ENCODE measurements at places on chromosomes 6 and 20.

DNA sequence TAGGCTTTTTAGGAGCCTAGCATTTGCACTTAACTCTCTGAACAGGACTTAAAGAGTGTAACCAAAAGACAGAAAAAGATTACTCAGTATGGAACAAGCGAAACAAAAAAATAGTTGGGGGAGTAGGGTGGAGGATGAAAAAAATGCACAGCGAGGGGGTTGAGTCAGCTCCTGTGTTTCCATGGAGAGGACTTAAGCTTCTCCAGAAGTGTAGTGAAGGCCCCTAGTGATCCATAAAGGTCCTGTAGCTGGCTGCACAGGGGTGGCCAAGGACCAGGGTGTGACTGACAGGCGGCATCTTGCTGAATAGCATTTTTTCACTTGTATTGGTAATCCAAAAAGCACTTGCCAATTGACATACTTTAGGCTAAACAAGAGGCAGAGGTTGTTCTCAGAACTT is 533.9 kb downstream of the RFPL4B start:
- DNase-seq: no peak

GRCh38 chr6:108777536-108777935 is 70.7 kb upstream of the ARMC2 start:
- DNase-seq: no peak

GRCh38 chr6:132604635-132605152 is 15.2 kb upstream of the TAAR5 start:
- no peak for DNase-seq

DNA sequence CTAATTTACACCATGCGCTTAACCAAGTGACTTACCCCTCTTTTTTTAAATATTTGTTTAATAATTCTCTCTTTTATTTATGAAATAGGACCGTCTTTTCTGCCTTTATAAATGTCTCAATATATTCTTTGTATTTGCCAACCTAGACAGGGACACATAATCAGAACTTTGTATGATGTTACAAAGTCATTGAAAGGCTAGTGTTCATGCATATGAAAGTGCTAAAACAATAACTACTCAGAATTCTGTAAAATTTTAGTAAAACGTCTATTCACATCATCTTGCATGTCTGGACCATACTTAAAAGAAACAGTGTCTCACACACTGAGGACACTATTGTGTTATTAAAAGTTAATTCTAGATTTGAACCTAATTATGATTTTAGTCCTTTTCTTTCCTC is 41.1 kb upstream of the HBS1L start:
- DNase-seq: no peak

- no peak for DNase-seq
Measured at GRCh38 chr20:1833728-1834726, 61.2 kb upstream of the SIRPA start.

DNA sequence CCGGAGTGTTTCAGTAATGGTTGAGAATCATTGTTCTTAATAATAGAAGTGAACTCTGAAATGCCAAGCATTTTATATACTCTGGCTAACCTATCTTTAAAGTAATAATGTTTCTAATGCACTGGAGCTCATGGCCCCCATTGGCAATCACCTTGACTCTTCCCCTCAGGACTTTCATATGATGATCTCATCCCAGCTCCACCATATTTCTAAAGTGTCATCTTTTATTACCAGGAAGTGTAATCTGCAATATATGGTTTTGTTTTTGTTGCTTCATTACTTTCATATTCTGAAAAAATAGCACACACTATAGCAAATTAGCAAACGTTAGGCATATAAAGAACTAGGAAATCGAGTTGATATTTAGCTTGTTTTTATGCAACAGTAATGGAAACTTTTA is 60.3 kb downstream of the TULP4 start:
- DNase-seq: no peak

GRCh38 chr20:17558154-17558940 is 11.5 kb upstream of the DSTN start:
- DNase-seq: no peak

DNA sequence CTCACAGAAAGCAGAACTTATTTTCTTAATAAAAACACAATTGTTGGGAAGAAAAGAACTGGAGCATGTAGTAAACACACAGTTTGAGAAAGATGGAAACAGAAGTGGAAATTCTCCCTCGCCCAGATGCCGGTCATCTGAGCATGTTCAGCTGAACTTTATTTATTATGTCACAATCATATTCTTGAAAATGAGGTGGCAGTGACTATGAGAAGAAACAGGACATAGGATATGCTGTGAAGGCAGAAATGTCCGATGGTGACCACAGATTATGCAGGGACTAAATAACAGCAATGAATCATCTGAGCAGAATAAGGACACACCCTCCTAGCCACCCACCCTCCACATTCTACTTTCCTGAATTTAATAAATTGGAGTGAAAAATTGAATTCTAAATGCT is 425.3 kb upstream of the NOX3 start:
- no peak for DNase-seq

DNA sequence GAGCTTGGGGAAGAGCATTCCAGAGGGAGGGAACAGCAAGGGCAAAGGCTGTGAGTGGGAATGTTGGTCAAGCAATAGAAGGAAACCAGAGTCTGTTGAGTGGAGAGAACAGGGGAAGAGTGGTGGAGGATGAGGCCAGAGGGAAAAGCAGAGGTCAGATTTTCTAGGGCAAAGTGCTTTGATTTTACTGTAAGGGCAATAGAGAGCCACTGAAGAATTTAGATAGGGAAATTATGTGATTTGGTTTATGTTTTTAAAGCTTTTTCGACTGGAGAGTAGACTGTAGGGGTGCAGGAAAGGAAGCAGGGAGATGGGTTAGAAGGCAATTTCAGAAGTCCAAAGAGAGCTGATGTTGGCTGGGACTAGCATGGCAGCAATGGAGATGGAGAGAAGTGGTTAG is 4.4 kb downstream of the L3MBTL1 start:
- no peak for DNase-seq

DNA sequence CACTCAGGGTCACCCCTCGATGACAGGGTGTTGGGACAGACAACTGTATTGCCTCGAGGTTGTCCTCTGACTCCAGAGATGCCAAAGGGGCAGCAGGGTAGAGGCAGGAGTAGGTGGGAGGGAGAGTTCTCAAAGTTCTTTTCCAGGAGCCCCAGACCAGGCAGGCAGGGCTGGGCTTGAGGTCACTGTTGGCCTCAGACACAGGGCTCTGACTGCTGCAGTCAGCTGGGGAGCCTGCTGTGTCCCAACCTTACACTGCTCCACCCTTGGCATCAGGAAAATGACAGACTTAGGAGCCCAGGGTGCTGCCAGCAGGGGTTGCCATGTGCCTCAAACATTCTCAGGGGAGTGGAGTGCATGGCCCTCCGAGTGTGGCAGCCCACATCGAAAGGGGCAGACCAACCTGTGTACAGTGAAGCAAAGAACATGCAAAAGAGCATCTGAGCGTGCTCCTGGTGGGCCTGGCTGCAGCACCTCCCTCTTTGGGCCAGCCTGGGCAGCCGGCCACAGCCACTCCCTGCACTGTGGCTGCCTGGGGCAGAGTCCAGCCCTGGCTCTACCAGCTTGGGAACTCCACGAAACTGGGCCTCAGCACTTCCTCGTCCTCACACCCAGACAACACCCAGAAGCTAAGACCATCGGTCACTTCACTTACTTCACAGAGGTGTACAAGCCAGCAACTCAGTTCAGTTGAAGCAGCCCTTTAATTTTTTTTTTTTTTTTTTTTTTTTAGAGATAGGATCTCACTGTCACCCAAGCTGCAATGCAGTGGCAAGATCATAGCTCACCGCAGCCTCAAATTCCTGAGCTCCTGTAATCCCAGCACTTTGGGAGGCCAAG is 24.0 kb downstream of the C6orf132 start:
- DNase-seq: no peak

GRCh38 chr20:44008806-44009678 is 94.4 kb downstream of the TOX2 start:
- DNase-seq: no peak

- no peak for DNase-seq
Measured at GRCh38 chr20:8583566-8584043, 451.5 kb downstream of the PLCB1 start.

DNA sequence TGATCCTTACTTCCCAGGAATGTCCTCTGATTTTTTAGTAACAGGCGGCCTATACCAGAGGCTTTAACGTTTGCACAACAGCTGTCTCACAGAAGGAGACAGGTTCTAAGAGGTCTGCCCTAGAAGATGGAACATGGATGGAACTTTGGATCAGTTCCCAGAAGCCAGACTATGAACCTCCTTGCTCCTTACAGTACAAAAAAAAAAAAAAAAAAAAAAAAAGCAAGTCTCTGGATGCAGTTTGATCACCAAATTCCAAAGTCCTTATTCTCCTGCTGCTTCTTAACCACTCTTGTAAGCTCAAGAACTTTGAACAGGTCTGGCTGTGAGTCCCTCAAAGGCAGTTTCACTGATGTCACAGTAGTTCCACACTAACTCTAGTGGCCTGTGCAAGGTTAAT is 2.0 kb upstream of the TRMT11 start:
- no peak for DNase-seq

- no peak for DNase-seq
Measured at GRCh38 chr6:2794171-2794730, 29.1 kb downstream of the WRNIP1 start.

- DNase-seq: no peak
Measured at GRCh38 chr20:32648761-32649650, 24.7 kb downstream of the C20orf203 start.

DNA sequence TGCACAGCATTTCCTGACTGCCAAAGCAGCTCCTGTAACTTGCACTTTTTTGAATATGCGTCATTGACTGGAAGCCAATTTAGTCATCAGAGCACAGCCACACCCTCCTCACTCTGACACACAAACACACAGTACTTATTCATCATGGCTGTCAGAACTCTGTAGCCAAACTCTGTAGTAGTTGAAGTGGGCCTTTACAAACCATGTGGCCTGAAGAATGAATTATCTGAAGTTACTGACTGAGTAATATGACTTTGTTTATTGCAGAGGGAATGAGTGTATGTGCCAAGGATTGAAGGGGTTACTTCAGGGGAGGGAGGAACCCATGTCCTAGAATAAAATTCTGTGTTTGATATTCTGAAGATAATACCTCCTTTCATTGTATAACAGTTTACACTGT is 102.7 kb downstream of the FIG4 start:
- no peak for DNase-seq

- no peak for DNase-seq
Measured at GRCh38 chr6:96823743-96824142, 13.5 kb downstream of the GPR63 start.

GRCh38 chr20:52799130-52799529 is 173.0 kb upstream of the TSHZ2 start:
- no peak for DNase-seq

DNA sequence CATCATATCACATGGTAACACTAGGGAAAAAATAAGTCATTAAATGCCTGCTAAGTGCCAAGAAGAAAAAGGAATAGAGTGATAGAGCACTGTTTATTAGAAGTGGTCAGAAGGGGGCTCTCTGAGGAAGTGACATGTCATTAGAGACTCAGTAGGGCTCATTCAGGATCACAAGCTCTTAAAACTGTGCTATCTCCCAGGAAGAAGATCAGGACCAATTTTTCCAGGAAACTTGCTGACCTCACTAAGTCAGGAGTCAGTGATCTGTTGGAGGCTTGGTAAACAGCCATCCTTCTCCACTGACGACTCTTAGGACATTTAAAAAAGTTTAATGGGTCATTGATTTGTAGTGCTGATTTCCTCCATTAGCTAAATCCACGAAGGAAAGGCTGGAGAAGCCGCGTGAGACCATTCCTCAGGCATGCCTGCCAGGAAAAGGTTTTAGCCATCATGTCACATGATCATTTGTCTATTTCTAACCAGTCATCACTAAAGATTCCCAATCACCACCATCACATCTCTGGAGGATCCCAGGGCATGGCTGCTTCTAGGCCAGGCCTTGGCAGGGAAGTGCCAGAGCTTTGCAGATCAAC is 5.9 kb upstream of the PTPN1 start:
- no peak for DNase-seq

DNA sequence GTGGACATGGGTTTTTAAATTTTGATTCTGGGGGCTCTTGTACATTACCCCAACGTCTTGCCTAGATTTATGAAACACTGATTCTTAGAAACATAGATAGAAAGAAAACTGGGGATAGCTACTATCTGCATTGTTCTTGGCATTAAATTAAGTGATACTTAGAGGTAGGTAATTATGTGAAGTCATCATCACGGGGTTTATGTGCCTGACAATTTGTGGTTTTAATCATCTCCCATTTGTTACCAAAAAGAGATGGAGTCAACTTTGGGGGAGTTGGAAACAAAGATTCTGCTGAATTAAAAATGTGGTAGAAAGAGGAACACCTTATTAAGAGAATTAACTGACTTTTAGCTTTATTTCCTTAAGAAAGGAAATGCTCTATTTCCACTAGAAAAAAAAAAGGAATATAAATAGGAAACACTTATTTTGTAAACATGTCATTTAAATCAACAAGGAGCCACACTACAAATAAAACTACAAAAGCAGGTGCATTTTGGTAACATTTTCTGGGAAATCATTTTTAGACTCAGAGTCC is 5.6 kb downstream of the TNFAIP3 start:
- no peak for DNase-seq

GRCh38 chr6:138160329-138161087 is 1.2 kb upstream of the ARFGEF3 start:
- DNase-seq: no peak

- DNase-seq: no peak
Measured at GRCh38 chr20:3177746-3178485, 4.6 kb upstream of the LZTS3 start.

GRCh38 chr6:63307581-63308246 is 12.1 kb downstream of the LGSN start:
- DNase-seq: no peak

DNA sequence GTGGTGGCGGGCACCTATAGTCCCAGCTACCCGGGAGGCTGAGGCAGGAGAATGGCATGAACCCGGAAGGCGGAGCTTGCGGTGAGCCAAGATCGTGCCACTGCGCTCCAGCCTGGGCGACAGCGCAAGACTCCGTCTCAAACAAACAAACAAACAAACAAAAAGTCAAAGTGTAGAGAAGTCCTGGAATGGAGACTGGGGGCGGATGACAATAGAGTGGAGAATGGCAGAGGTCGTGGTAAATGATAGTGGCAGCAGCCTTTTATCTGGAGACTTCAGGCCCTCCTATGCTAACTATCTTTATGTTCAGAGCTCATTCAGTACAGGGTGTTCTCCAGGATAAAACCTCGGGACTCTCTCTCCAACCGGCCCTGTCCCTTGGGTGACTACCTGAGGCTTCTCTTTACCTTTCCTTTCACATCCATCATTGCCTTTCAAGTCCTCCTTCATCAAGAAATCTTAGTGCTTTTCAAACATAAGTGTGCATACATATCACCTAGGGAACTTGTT is 1.4 kb upstream of the FKBPL start:
- no peak for DNase-seq

GRCh38 chr6:57313711-57314471 is 3.5 kb upstream of the PRIM2 start:
- DNase-seq: no peak

DNA sequence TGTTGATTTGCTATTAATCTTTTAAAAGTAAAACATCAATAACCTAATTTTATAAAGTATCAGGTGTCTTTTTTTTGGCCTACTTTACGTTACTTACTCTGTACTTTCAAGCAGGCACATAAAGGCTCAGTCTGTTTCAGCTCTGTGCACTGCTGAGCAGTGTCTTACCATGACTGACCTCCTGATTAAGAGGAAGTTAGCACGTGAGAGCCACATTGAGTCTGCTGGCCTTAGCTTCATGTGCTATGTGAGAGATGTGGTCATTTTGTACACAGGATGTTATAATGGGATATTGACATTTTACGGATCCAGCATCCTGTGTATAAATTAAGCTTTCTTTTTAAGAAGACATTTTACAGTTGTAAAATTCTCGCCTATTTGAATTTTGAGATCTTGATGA is 31.9 kb downstream of the ARID1B start:
- DNase-seq: no peak
